ENCODE measurements at places on chromosomes 2 and 18. TPM values are rescaled to one million over a fixed set of nuclear protein-coding genes. Genes with fewer than 3 reads are reported as not detected.
A peak's percentile ranks its signal among the peaks of the same experiment; 100 is the strongest.

DNA sequence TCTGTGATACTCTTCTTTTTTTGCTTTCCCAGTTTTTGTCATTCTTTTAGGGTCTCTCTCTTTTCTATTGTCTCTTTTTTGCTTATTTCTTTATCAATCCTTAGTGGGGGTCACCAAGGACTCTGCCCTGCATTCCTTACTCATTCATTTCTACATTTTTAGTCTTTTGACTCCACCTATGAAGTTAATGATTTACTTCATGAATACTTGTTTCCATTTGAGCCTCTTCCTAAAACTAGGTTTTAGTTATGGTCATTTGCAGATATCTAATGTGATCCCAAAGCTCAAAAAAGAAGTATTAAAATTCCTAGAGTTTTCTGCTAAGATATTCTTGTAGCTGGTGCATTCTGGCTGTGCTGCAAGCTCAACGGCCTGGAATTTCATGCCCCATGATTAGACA, 149.3 kb upstream of the AQP4 start:
- DNase-seq: no peak

DNA sequence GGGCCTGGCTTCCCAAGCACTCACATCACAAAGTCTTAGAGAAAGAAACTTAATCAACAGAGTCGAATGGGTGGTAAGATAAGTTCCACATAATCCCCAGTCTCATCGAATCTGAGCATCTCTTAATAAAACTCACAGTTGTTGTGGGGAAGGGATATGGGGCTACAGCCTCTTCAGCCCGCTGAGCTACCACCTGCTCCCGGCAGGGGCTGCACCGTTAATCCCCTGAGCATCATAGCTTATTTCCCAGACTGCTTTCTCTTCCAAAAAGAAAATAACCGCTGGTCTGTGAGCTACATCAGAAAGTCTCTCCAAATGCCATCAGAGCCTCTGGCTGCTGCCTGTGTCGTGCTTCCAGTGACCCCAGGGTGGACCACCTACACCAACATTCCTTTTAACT, 139.4 kb upstream of the CELF4 start:
- DNase-seq: no peak

DNA sequence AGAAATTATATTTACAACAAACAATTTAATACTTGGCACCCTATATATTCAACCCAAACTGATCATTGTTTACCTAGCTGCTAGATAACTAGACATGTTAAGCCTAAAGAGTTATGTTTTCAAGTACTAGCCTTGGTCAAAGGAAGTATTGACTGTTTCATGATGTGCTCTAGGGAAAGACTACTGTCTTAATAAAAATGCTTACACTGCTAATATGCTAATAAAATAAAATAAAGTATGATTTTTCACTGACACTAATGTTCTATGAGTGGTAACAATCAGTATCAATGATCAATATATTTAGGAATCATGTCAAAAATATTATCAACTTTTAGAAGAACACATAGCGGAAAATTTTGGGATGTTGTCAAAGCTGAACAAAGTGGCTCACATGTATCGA, 225.5 kb downstream of the OSR1 start:
- DNase-seq: no peak

DNA sequence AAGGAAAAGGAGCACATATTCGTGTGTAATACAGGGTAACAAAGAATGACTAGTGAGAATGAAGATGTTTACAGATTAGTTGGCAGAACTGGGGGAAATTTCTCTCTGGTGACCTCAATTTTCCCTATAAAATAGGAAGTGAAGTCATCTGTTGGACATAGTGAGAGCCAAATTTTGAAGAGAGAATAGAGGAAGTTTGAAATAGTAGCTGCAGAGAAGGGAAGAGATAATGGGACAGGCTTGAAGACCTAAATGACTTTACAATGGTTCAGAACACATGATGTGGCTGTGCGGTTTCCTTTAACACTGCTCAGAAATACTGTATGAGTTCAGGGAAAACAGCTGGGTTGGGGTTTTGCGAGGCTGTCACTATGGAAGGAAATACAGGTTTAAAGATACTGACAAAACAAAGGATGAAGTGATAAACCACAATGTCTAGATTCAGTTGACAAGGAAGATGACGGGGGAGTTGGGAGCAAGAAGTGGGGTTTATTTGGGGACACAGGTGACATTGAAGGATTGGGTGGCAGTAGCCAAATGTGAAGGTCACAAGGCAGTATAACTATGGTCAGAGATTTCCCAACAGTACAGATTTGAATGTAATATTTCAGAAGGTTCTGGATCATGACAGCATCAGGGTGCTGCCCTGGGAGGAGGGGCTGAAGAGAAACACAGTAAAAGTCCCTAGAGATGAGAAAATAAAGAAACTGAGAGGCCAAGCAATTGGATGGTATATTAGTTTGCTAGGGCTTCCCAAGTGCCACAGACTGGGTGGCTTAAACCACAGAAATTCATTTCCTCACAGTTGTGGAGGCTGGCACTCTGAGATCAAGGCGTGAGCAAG, 82.6 kb upstream of the TANK start:
- peak; percentile 93 for DNase-seq

- peak; percentile 37 for DNase-seq
Observed at GRCh38 chr2:96505231-96505889, at the start of gene NEURL3. TSS of gene NEURL3 (minus strand) at chr2:96505357. CDS start at chr2:96505286, 71 bp downstream.

DNA sequence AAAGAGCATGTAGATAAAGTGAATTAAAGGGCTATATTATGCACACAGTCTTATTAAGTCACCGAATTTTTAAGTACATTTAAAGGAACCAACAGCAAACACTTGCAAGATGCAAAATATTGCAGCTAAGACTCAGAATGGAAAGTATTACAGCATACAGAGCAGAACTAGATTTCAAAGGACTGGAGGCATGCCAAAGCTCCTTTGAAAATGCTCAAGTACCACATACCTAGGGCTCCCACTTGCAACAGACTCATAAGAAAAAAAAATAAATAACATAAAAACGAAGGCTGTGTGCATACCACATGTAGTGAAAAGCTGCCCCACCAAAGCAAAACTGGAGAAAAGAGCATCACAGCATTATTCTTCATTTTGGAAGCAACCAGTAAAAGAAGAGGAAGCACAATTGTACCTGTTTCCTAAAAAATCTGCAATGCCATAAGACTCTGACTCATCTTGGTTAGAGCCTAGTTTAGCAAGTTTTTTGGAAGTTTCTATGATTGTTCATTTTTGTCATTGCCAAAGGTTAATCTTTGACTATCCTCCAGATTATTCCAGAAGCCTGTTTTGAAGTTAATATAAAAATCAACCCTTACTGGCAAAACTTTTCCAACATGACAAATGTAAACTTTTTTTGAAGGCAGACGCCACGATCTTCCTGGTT, 306.0 kb upstream of the COL3A1 start:
- DNase-seq: no peak

DNA sequence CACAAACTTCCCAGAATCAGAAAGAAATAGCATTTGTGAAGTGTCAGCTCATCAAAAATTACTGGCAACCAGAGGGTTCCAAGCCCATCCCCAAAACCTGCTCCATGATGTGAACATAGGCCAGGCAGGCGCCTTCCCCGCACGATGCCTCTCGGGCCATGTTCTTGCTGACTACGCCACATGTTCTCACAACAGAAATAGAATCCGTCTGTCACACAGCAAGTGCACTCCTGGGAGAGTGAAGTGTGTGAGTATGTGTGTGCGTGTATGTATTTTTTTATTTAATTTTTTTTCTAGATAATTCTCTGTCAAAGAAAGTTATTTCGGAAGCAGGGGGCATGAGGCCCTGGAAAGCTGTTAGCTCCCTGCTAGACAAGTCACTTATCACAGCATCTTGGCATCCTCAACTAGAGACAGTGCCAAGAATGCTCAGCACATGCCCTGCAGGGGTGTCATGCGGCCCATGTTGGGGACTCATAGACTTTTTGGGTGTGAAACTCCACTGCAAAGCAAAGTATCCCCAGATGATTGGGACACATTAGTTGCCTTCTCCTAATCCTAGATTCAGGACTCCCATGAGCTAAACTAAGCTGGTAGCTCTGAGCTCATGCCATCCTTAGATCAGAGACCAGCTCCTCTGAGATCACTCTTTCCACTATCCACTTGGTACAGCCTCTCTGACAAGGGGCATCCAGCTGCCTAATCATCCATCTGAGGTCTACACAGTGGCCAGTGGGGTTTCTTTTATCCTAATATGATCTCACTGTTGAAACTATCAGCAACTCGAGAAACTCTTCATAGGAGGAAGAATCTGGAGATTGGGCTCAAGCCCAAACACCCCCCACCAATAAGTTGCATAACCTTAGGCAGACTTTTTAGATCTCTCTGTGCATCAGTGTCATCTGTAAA, 53.2 kb upstream of the CYRIA start:
- no peak for DNase-seq

GRCh38 chr2:72933207-72933606, 15.9 kb downstream of the EMX1 start:
- no peak for DNase-seq

GRCh38 chr18:51330148-51330547, 132.7 kb upstream of the MEX3C start:
- no peak for DNase-seq

- no peak for DNase-seq
Observed at GRCh38 chr2:40803900-40804299, 352.0 kb upstream of the SLC8A1 start.

GRCh38 chr2:240452462-240453256, 17.2 kb downstream of the GPC1 start:
- DNase-seq: no peak

GRCh38 chr2:181471226-181471625, 14.0 kb downstream of the ITGA4 start:
- DNase-seq: no peak

DNA sequence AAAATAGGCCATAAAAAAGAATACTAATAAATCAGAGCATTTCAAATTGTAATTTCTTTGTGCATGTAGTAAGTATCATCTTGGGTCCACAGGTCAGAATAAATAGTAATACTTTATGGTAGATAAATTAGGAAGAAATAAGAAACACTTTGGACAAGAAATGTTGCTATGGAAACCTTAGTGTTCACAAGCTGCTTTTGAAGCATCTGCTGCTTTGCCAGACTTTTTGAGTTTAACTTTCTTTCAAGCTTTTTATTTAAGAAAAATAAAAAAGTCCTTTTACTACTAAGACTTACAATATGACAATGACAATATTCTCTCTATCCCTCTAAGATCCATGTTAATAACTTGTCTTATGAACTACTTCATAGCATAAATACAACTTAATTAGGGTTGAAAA, 690.7 kb upstream of the FSHR start:
- no peak for DNase-seq

DNA sequence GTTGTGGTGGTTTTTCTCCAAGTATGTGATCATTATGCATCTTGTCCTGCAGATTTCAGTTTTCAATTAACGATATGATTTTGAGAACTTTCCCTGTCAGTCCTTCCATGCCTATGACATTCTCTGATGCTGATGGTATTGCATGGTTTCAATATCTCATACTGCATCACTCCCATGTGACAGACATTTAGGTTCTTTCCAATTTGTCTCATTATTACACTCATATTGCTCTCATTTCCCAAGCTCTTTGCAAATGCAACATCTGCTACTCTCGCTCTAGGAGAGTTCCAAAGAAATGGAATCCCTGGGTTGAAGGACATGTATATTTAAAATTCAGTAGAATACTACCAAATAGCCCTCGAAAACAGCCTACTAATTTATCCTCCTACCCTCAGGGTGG, 125.5 kb downstream of the MARCHF4 start:
- DNase-seq: no peak

- no peak for DNase-seq
Observed at GRCh38 chr2:73821227-73821626, 7.5 kb upstream of the STAMBP start.

DNA sequence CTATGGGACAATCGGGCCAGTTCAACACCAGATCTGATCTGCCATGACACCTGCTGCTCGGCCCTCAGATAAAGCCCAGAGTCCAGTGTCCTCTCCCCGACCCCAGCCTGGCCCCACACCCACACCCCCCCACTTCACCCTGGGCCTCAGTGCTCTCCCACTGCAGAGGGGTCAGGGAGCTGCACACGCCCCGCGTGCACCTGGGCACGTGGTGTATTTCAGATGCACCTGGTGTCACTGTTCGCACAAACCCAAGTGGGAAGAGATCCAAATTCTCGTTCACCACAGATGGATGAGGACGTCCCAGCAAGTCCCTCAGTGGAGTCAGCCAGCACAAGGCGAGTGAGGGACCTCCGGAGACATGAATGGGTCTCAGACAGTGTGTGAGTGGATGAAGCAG, 161.3 kb downstream of the RTP5 start:
- DNase-seq: no peak

DNA sequence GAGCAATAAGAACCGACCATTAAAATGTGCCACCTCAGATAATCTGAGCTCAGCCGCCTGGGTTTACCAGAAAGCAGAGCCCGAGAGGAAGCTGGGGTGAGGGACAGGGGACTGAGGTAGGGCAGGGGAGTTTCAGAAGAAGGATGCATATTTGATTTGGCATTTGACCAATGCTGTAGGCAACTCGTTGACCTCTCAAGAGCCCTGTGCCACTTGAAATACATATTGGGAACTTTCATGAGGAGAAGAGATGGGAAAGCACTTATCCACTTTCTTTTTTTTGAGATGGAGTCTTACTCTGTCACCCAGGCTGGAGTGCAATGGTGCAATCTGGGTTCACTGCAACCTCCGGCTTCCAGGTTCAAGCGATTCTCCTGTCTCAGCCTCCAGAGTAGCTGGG, 148.4 kb upstream of the SPRED2 start:
- no peak for DNase-seq

DNA sequence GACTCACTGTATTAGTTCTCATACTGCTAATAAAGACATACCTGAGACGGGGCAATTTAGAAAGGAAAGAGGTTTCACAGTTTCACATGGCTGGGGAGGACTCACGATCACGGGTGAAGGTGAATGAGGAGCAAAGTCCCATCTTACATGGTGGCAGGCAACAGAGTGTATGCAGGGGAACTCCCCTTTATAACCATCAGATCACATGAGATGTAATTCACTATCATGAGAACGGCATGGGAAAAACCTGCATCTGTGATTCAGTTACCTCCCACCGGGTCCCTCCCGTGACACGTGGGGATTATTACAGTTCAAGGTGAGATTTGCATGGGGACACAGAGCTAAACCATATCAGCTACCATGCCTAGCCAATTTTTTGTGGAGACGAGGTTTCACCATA, 168.2 kb downstream of the NEDD4L start:
- no peak for DNase-seq

The COL3A1 gene
- not detected for total RNA-seq

The CREG2 gene
- not detected for total RNA-seq

The PLEK gene
- total RNA-seq: 42.5 TPM

The ABCA12 gene
- not detected for total RNA-seq

The LMAN2L gene
- total RNA-seq: 7.5 TPM

The DNAH6 gene
- 0.63 TPM for total RNA-seq

The ZNF519 gene
- total RNA-seq: 24.6 TPM

The TANC1 gene
- total RNA-seq: 0.20 TPM

The HNMT gene
- total RNA-seq: not detected

The AKAIN1 gene
- not detected for total RNA-seq

The AQP4 gene
- total RNA-seq: not detected
